ENCODE measurements at places on chromosomes 12 and 14.

- DNase-seq = no peak
Observed at GRCh38 chr12:4293299-4293965, 19.9 kb downstream of the CCND2 start.

DNA sequence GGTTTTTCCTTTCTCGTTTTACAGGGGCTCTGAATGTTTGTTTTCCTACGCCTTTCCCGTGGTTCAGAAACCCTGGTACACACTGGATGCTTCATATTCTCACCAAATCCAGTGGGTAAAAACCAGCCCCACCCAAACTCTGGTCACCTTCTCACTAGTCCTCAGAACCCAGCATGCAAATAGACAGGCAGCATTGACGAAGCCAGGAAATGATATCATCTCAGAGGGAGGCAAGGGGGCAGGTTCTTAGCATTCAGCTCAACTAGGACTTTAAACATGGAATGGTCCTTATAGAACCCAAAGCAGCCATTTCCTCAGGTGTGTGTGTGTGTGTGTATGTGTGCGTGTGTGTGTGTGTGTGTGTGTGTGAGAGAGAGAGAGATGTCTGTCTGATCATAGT lies 142.0 kb downstream of the KCNK10 start:
- no peak for DNase-seq

DNA sequence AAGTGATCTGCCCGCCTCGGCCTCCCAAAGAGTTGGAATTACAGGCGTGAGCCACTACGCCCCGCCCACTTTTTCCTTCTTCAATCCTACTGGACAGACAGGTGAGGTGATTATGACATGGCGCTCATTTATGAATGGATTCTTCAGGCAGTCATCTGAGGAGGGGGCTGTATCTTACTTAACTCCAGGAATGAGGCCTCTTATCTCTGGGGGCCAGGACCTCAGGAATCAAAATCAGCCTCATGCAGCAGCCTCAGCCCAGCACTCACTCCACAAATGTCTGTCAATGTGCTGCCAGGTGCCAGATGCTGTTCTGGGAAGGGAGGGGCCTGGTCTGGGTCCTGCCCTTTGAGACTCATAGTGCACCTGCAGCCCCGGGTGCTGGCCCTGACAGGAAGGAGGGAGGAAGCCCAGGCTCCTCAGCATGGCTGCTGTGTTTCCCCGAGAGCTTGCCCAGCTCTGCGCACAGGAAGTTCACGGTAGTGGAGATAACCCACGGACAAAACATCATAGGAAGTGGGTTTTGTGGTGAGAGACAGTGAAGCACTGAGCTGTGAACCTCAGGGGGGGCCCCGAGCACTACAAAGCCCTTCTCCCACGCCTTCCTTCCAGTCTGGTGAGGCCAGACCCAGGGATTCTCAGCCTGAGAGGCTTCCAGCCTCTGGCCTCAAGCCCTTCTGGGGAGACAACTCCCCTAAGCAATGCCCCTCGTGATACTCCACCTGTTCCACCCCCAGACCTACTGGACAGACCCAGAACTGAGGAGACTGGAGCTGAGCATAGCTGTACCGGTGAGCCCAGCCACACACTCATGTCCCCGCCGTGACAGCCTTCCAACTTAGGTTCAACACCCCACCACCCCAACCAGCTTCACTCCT lies 22.3 kb downstream of the GALNT6 start:
- peak; percentile 84 for DNase-seq

- DNase-seq = no peak
Observed at GRCh38 chr12:130687190-130687589, 28.9 kb downstream of the RIMBP2 start.

DNA sequence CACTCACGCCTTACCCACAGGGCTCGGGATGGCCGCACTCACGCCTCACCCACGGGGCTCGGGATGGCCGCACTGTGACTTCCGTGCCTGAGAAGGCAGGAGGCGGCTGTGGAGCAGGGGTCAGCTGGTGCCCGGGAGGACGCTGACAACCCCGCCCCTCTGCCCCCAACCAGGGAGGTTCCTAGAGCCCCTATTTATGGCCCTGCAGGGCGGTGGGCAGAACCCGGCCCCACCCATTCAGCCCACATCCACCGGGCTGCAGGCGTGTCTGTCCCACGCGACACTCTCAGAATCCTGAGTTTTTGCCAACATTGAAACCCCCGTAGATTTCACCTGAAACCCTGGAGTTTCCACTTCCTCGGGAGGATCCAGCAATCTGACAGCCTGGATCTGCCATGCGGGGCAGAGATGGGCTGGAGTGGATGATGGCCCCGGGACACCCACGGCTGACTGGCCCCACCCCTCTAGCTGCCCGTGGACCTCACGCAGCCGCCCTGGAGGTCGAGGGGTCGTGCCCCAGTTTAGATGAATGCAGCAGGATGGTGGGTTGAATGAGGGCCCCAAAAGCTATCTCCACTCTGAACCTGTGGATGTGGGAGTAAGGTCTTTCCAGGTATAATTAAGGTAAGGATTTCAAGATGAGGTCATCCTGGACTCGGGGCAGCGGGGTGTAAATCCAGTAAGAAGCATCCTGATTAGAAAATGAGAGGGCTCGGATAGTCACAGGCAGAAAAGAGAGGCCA lies 20.4 kb downstream of the GALNT9 start:
- DNase-seq = no peak

DNA sequence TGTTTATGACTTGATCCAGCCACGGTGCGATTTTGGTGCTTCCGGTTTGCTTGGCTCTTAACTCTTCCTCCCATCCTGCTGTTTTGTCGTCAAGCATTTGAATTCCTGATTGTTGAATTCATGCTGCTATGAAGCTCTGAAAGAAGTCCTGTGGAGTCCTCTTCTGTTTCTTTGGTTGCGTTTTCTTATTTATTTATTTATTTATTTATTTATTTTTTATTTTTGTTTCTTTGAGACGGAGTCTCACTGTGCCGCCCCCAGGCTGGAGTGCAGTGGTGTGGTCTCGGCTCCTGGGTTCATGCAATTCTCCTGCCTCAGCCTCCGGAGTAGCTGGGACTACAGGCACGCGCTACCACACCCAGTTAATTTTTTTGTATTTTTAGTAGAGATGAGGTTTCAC lies 3.0 kb upstream of the MTA1 start:
- DNase-seq = no peak

- no peak for DNase-seq
Observed at GRCh38 chr14:36671149-36671548, 9.5 kb downstream of the PAX9 start.

DNA sequence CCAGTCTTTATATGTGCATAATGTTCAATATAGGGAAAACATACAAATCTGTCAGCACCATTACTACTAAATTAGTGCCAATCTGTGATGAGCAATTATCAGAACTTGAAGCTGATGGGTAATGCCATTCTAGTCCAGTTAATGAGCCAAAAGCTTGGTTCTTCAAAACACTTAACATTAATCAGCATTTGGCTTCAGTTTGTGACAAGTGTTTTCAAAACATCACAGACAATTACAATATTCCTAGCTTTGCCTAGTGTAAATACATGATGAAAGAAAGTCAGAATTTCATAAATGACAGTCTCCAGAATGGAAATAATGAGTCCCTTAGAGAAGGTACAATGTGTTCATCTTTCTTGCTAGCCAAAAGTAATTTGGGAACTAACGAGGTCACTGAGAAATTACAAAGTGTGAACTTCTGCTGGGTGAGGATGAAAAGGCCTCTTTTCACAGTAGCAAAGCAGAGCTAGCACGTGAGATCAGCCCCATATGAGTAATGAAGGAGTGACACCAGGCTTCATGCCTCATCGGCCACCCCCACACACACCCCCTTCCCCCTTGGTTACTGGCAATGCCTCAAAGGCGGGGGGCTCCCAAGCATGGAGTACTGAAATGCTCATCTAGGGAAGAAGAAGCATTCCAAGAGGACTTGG lies 180.6 kb upstream of the EEA1 start:
- no peak for DNase-seq

GRCh38 chr14:56979936-56980335 lies 169.7 kb upstream of the OTX2 start:
- no peak for DNase-seq

DNA sequence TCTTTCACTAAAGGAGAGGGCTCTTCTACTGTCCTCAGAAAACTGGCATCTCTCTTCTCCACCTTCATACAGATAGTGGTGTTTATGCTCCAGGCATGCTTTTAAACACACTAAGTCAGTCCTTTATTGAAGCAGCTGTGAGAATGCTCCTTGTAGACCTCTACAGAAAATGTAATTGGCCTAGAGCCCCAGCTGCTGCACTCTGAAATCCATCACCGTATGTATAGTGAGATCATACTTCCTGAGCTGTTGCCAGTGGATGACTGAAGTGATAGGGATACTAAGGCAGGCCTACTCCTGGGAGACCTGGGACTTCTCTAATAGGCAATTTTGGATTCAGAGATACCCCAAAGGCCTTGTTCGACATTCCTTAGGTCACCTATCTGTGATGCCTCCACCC lies 535.4 kb downstream of the RPS29 start:
- no peak for DNase-seq

GRCh38 chr14:70833884-70834283 lies 24.6 kb upstream of the MAP3K9 start:
- no peak for DNase-seq

DNA sequence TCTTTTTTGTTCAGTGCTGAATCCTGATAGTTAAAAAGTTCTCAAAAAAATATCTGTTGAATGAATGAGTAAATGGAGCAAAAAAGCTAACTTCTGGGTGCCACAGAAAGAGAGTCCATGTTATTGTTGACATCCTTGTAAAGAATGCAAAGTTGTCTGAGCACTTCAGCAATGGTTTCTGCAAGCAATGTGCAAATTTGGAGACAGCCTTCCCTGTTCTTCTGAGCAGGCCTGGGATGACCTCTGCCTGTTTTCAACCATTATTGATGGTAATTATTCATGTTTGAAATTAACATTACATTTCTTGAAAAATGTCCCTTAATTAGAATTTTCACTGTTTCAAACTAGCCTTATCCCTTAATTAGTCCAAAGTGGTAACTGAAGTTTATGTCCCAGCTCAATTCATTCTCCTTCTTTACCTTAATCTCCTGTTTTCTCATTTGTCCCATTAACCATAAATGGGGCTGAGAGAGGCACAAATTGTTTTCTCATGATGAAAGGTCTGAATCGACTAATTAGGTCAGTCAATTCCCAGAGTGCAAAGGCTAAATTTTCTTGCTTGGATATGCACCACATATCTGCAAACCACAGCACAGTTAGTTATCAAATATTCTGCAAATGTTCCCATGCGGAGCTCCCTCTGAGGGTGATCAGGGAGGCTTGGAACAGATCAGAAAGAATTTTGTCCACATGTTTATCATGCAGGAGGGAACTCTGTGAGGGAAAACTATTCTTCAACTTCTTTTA lies 139.4 kb upstream of the KRR1 start:
- no peak for DNase-seq

GRCh38 chr12:8941691-8942478 lies 7.6 kb downstream of the M6PR start:
- no peak for DNase-seq

DNA sequence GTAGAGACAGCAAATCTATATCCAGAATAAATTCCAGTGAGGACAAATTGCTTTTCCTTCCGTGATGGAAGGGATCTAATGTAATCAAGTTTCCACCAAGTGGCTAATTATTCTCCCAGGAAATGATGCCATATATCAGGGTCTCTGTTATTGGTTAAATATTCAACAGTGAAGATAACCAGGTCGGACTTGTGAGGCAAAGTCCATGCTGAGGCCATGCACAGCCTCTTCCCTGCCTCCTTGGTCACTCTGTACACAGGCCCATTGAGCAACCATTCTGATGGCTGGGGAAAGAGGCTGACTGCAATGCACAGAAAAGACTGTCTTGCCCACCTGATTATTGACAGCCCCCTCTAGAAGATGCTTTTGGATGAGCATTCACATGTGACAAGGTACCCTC lies 90.1 kb downstream of the TNFAIP2 start:
- DNase-seq = no peak
